ENCODE measurements at places on chromosomes 2 and 18.

- no peak for DNase-seq
Observed at GRCh38 chr2:120736624-120737339, 1.1 kb downstream of the GLI2 start.

DNA sequence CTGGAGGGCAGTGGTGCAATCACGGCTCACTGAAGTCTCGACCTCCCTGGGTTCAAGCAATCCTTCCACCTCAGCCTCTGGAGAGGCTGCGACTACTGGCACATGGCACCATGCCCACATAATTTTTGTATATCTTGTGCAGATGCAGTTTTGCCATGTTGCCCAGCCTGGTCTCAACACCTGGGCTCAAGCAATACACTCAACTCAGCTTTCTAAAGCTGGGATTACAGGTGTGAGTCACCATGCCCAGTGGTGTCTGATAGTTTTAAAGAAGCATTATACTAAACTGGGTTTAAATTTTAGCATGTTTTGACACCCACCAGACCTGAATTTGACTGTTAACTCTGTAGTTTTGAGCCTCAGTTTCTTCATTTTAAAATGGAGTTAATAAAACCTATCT is 109.4 kb upstream of the SLC38A11 start:
- no peak for DNase-seq

GRCh38 chr2:5121642-5122041 is 570.5 kb upstream of the SOX11 start:
- DNase-seq, result no peak

- no peak for DNase-seq
Observed at GRCh38 chr2:48016225-48017019, 110.1 kb upstream of the FBXO11 start.

DNA sequence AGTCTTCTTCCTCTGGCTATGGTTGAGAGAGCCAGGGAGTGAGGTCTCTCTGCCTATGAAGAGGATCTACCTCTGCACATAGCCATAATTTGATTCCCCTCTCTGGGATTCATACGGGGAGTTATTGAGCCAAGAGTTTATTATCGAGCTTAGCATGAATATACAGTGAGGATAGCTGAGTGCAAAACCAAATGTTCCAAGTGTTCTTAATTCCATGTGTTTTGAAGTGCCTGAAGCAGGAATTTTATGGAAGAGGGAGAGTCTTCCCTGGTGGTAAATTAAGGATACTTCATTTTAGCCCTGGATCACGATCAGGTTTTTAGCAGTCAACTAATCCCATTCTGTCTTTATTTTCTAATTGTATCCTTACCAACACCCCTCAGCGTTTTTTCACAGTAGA is 270.6 kb downstream of the C1D start:
- DNase-seq, result no peak

GRCh38 chr2:43478412-43479086 is 117.3 kb downstream of the THADA start:
- no peak for DNase-seq

GRCh38 chr2:149221898-149222297 is 108.5 kb upstream of the LYPD6 start:
- no peak for DNase-seq

DNA sequence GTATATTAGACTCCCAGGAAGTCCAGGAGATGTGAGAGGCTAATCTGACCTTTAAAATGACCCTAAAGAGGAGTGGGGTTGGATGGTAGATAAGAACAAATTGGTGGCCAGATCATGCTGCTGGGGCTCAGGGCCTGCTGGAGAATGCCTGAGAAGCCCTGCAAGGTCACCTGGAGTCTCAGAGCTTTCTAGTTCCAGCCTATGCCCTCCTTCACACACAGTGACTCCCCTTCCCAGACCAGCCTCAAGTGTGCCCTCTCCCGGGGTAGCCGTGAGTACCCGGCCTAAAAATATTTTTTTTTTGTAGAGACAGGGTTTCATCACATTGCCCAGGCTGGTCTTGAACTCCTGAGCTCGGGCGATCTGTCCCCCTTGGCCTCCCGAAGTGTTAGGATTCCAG is 44.2 kb upstream of the FZD5 start:
- no peak for DNase-seq

GRCh38 chr2:213065583-213066442 is 85.6 kb downstream of the IKZF2 start:
- no peak for DNase-seq

GRCh38 chr2:88053934-88054781 is 1.4 kb downstream of the KRCC1 start:
- no peak for DNase-seq

GRCh38 chr18:2049986-2050385 is 521.3 kb downstream of the METTL4 start:
- no peak for DNase-seq

DNA sequence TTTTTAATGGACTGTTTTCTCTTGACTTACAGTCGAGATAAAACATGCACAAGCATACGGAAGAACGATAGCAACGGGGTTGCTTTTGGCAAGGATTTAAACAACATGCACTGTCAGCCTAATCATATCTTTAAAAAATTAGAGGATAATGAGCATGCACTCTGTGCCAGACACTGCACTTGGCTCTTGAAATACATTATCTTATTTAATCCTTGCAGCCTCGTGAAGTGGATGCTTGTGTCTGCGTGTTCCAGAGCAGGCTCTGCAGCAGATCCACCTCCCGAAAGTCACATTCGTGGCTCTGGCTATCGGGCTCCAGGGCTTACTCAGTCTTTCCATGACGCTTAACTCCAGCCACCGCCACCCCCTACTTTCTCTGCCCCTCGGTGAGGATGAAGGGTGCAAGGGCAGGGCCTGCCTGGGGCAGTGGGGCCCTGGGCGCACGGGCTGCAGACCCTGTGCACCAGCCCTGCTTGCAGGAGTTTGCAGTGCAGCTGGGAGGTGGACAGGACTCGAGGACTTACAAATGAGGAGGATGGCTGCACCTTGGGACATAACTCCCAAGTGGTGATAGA is 61.7 kb downstream of the ACKR3 start:
- no peak for DNase-seq

DNA sequence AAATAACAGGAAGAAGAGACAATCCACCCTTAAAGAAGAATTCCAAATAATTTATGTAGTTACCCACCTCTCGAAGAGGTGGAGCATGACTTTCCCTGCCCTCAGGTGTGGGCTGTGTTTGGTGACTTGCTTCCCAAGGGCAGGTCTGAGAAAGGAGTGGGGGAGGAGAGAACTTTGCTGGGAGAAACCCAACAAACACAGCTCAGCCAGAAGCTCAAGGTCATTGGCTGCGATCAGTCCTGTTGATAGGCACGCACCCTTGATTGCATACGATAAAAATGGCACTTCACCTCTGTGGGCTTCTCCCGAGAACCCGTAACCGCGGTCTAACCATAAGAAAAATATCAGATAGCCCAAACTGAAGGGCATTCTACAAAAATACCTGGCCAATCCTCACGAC is 157.5 kb upstream of the ID2 start:
- DNase-seq, result no peak

DNA sequence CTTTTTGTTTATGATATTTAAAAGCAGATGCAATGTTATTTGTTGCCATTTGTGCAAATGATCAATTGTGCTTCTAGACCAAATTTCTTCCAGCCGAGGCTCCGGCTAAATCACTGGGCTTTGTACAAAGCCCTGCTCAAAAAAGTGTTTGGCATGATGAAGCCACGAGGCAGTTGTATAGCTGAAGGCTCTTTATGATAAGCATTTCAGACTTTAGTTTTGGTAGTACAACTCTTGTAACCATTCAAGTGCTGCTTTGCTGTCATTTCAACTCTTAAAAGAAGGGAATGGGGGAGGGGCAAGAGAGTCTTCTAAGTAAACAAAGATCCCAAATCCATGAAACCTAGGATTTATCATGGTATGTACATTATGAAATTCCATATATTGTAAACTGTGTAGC is 3.3 kb upstream of the ZNF532 start:
- DNase-seq, result no peak

- DNase-seq, result no peak
Observed at GRCh38 chr2:232097260-232097659, 135.7 kb downstream of the DIS3L2 start.

DNA sequence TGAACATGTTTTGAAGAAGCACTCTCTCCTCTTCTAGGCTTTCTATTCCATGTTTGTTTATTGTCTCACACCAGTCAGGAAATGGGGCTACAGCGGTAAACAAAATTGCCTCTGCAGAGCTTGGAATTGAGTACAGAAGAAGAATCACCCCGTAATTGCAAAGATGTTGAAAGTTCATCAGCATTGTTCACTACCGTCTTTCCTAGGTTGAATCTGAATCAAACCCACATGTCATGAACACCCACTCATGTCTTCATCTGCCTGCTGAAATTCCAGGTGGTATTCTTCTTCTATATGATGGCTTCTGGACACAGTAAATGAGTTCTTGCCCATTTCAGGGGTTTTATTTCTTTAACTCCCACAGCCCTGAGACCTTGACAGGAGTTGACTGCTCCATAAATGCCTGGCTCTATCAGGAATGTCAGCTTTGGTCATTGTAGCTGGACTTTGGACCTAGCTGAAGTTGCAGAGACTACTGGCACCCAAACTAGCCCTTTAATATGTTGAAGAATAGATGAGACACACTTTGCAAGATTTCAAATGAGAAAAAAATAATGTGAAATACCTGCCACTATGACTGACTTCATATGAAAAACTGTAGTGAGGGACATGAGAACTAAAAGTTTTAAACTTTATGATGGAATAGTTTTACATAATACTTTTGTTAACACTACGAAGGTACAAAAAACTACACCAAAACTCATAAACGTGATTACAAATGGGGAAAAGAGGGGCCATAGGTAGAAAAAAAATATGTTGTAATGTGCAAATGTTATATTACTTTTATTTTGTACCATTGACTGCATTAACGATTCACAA is 1235.3 kb upstream of the ZEB2 start:
- DNase-seq, result no peak

- no peak for DNase-seq
Observed at GRCh38 chr2:207282916-207283315, 117.2 kb upstream of the KLF7 start.

DNA sequence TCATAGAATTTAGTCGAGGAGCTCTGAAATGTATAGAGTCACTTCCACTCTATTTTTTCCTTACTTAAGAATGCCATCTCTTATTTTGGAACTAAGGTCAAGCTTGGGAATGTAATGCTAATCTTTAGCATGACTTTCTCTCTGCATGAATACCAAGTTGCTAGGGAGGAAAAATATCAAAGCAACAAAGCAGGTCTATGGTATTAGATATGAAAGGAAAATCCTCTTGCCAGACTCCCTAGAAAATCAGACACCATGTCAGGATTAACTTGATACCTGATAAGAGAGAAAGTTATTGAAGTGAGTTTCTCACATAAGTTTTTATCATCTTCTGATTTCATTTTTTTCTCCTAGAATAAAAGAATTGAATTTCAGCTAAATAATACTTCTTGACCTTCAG is 341.7 kb upstream of the ZNF804A start:
- DNase-seq, result no peak

GRCh38 chr2:178109813-178110212 is 2.4 kb upstream of the RBM45 start:
- no peak for DNase-seq

DNA sequence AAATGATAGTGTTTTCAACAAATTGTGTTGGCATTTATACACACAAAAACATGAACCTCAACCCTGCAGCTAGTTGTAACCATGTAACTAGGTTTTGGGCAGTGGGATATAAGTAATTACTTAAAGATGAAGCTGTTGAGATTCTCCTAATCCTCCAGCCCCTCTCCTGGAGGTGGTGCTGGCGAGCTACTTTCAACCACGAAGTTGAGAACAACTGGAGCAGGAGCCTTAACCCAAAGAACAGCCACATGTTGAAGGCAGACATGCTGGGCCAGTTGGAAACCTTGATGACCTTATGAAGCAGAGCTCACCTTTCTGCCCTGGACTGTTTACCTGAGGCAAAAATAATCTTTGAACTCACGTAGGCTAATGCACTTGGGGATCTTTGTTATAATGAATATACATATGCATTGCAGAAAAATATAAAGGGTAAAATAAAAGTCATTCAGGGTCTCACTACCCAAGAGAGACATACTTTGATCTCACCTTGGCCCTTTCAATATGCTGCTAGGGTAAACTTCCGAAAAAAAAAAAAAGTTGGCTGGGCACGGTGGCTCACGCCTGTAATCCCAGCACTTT is 89.6 kb upstream of the NPAS2 start:
- DNase-seq, result no peak

GRCh38 chr2:144522897-144523595 is 3.1 kb upstream of the ZEB2 start:
- DNase-seq, result no peak

DNA sequence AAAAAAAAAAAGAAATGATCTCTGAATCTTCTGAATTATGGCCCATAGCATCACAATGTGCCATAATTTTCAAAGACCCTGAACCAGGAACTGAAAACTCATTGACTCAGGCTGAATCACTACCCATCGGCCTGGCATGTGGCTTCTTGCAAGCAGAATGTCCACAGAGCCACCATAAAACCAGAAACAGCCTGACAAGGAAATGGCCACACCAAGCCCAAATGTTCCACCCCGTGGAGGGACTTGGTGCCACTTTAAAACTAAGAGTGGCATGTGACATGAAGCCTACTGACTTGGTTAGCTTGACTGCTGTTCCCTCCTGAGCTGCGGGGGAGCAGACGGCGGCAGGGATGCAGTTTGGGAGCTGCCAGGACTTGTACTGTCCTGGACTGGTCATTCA is 71.2 kb upstream of the RBM44 start:
- no peak for DNase-seq

DNA sequence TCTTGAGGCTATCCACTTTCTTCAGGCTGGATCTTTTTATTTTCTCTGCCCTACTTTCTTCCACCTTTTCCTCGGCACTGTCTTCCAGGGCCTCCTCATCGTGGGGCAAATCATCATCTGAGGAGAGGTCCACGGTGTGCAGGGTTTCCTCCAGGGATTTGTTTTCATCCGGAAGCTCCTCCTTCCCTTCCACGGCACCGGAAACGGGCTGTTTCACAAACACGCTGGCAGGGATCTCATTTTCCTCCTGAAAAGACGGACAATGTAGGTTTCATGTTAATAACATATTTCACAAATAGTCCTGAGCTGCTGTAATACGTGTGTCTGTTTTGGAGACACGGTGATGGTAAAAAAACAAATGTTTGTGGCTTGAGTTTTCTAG is 10.4 kb downstream of the CAVIN2 start:
- DNase-seq, result no peak

DNA sequence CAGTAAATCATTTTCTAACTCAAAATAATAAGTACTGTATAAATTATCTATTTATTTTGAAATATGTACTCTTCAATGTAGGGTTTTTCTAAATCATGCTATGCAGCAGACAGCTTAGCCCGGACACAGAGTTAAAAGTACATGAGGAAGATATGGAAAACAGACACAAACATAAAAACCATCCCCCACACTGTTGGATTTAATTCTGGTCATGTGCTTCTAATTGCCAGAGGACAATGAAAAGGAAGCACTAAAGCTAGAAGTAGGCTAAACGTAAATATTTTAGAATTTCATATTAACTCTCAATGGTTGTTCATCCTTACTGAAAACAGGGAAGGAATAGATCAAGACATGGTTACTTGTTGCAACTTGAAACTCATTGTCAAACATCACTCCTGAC is 420.7 kb downstream of the ERBB4 start:
- no peak for DNase-seq

DNA sequence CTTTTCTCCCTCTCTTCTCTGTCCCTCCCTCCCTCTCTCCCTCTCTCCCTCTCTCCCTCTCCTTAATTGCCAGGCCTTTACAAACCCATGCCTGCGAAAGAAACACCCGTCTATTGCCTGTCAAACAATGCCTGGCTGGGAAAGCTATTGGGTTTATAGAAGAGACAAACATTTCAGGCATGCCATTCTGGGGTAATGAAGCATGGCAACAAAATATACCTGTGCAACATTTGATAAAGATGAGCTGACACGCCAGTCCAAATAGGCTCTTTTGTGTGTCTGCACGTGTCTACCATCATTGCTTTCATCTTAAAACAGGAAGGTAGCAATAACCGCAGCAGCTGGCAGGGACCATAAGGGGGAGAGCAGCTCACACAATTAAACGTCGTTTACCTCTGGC is 282.1 kb downstream of the ZNF516 start:
- no peak for DNase-seq

Measured in RWPE2 (cell line).